ENCODE measurements at places on chromosomes 1 and 21. TPM values are rescaled to one million over a fixed set of nuclear protein-coding genes. Genes with fewer than 3 reads are reported as not detected.
A peak's percentile ranks its signal among the peaks of the same experiment; 100 is the strongest.

DNA sequence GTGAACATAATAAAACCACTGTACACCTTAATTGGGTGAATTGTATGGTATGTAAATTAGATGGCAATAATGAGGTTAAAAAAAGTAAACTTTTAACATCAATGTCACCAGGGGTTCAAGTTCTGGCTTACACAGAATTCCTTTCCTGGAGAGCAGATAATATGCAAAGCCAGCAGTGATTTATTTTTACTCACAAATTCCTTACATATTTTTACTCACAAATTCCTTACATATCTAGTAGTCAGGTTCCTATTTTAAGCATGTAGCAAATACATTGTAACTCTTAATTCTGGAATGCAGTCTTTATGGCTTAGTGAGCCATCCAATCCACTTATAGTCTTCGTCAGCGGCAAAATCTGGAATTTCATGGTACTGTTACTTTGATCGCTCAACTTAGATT is 1.3 kb upstream of the UBE4B start:
- no peaks in the 10 kb centered on the region for H3K36me3 ChIP-seq
- no peaks in the 10 kb centered on the region for H3K27me3 ChIP-seq
- peak; percentile 83 for DNase-seq
- peaks cover 43% of the 10 kb centered on the region for H3K4me1 ChIP-seq

The ABCA4 gene
- total RNA-seq = not detected

The KIF21B gene
- total RNA-seq = not detected

DNA sequence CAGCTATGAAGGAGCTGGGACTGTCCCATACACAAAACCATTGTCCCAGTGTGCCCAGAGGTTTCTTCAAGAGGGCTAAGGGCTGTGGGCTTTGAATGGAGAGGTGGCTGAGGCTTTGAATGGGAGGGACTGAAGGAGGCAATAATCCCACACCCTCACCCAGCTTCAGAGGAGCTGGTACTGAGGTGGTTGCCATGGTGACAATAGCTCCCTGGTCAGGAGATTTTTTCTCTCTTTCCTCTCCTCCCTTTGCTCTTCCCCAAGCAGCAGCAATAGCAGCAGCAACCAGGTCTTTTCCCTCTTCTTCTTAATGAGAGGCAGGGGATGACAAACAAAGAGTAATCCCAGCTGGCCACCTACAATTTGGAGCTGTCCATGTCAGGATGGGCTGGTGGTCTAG is 1.6 kb downstream of the HPCAL4 start:
- peaks cover 55% of the 10 kb centered on the region for H3K27me3 ChIP-seq
- H3K27ac ChIP-seq = no peak overlapping the region
- no peak overlapping the region for H3K4me3 ChIP-seq
- H3K4me1 ChIP-seq = peaks cover 6% of the 10 kb centered on the region
- DNase-seq = no peak

The ASPM gene
- total RNA-seq = 19.3 TPM

- no peak for DNase-seq
- no peaks in the 10 kb centered on the region for H3K4me1 ChIP-seq
- H3K27me3 ChIP-seq = no peaks in the 10 kb centered on the region
These were observed 78.5 kb downstream of the SIPA1L2 start for GRCh38 chr1:232551386-232551785.

DNA sequence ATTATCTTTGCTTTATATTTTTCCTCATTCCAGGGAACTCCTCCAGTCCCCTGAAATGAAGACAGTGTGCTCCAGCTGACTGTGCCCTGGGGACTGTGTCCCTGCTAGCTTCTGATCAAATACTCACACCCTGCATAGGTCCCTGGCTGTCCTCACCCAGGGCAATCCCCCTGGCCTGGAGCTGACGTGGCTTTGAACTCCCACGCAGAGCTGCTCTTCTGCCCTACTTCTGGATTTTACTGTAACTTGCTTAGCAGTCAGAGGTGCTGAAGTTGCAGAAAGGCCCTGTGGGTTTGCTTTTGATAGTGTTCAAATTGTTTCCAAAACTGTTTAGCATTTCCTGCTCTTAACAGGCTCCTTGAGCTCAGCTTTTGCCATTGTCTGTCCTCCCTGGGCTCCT is 186.5 kb downstream of the FASLG start:
- no peaks in the 10 kb centered on the region for H3K36me3 ChIP-seq
- H3K27me3 ChIP-seq = no peaks in the 10 kb centered on the region
- H3K4me3 ChIP-seq = no peak overlapping the region
- H3K27ac ChIP-seq = no peak overlapping the region
- peaks cover 9% of the 10 kb centered on the region for H3K4me1 ChIP-seq

DNA sequence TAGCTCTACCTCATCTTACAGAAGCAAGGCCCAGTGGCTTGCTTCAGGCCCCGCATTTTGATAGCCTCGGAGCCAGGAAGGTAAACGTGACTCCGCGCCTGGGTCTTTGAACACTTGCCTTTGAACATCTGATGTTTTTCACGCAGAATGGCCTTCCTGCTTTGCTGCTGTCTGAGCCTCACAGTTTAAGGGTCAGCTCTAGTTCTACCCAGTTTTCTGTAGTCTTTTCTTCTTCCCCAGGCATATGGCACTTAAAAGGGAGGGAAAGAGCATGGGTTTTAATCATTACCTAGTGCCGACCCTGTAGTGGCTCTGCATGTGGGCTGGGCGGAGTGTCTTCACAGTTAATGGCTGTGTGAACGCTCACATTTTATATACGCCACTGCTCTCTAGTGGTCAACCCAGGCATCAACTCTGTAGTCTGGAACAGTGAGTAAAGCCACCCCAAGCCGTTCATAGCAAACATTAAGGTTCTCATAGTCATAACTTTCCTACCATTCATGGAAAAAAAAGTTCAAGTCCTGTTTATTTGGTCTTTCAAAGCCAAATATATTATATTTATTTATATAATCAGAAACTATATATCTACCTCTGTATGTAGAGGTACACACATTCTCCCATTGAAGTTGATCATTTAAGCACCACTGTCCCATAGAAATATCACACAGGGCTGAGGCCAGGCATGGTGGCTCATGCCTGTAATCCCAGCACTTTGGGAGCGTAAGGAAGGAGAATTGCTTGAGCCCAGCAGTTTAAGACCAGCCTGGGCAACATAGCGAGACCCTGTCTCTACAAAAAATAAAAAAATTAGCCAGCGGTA is 78.1 kb downstream of the IER5 start:
- peak; percentile 58 for DNase-seq
- peaks cover 4% of the 10 kb centered on the region for H3K27me3 ChIP-seq
- H3K4me3 ChIP-seq = peak overlapping the region; percentile 27
- H3K27ac ChIP-seq = no peak overlapping the region

The ZNF124 gene
- total RNA-seq = 13.4 TPM

The IRF2BP2 gene
- 54.0 TPM for total RNA-seq

The WNT2B gene
- total RNA-seq = 1.9 TPM

The GBP4 gene
- total RNA-seq = 0.20 TPM

All from HFFc6 (cell line).